Stimulated activated CD8-positive, alpha-beta memory T cell treated with anti-CD3 and anti-CD28 coated beads, Interleukin-2, amount 100 ng/mL, for 48 hours (primary cell): ENCODE measurements at places on chromosomes 4 and X.

DNA sequence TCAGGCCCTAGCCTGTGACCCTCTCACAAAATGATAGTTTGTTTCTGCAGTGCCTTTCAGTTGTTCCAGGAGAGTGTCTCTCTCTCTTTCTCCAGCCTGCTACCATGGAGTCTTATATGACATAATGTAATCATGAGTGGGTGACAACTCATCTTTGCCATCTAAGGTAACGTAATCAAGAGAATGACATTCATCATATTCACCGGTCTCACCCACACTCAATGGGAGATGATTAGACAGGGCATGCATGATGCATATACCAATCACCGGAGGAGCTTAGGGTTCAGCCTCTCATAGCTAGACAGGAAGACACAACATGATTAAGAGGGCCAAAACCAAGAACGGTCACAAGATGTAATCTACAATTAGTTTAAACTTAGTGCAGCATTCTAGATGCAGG, 97.1 kb upstream of the FAM9B start:
- DNase-seq: no peak

DNA sequence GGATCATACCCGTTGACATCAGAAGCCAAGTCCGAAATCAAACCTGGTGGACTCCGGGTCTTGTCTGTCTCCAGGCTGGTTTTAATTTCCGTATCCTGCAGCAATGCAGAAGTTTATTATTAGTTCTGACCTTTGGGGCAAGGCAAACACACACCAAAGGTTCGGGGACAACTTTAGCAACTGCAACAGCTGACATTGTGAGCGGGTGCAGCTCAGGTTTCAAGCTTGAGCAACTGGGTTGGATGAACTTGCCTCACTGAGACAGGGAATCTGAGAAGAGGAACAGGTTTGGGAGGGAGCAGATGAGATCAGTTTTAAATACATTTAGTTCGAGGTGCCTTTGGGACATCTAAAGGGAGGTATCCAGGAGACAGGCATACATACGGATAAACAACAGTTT, 110.7 kb downstream of the GNL3L start:
- no peak for DNase-seq

- no peak for DNase-seq
Measured at GRCh38 chrX:118499295-118499694, 3.7 kb downstream of the DOCK11 start.

DNA sequence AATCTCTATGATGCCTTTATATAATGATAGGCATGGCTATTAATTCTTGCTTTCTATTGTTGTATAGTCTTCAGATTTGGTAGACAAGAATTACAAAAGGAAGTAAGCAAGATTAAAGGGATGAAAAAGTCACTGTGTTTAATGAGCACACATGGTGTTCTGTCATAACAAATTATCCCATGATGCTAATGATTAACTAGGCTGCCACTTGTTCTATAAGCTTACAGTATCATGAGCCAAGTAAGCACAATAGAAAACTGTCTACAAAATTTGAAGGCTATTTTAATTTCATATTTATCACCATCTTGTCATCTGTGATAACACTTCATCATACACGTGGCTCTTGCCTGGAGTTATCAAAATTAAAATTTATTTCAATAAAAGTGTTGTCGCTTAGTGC, 466.7 kb downstream of the GASK1B start:
- no peak for DNase-seq

DNA sequence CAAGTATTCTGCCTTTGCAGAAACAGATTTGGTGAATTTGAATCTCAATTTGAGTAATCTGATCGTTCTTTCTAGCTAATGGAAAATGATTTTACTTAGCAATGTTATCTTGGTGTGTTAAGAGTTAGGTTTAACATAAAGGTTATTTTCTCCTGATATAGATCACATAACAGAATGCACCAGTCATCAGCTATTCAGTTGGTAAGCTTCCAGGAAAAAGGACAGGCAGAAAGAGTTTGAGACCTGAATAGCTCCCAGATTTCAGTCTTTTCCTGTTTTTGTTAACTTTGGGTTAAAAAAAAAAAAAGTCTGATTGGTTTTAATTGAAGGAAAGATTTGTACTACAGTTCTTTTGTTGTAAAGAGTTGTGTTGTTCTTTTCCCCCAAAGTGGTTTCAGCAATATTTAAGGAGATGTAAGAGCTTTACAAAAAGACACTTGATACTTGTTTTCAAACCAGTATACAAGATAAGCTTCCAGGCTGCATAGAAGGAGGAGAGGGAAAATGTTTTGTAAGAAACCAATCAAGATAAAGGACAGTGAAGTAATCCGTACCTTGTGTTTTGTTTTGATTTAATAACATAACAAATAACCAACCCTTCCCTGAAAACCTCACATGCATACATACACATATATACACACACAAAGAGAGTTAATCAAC, 15.3 kb downstream of the PLP1 start:
- no peak for DNase-seq

DNA sequence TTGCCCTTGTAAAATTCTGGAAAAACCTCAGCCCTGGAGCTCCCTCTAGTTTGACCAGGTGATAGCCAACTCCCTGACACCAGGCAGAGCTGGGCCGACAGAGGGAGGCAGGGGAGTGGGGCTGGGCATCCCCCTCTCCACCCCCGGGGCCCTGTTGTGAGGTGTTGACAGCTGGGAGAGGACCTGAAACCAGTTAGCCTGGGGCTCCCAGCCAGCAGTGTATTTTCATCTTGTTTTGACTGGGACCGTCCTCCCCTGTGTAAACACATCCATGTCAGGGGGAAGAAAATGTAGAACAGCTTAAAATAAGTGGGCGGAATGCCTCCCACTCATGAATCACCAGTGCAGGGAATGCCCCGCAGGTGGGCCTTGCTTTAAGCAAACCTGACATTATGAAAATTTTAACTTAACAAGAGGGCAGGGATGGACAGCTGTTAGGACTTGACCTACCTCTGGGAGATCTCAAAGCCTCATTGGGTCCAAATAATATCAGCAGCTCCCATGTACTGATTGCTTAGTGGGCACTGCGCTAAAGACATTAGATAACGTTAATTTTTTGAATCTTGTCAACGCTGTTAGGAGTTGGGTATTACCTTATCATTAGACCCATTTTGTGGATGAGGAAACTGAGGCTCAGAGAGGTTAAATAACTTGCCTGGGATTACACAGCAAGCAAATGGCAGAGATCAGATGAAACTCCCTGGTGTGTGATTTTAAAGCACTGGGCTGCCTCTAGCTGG, 45.9 kb downstream of the TSC22D3 start:
- DNase-seq: no peak

GRCh38 chr4:65880594-65880993, 210.3 kb upstream of the EPHA5 start:
- DNase-seq: no peak

DNA sequence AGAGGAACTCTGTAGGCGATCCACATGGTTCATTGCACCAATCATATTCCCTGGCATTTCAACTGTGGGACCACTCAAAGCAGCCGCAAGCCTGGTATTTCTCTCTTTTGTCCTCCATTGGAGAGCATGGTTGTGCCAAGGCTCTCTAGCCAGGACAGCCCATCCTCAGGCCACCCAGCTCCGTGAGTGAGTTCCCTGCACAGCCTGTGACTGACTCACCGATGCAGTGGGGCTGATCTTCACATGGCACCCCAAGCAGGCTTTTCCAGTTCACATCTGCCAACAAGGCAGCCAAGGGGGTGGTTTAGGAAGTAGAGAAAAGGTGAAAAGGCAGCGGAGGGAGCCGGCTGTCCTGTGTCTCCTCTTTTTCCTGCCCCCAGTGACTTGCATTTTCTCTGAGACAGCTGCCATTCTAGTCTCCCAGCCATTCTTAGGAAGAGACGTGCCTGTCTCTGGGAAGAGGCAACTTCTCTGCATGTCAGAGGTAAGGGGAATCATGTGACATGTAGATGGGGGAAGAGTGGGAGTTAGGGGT, 69.2 kb downstream of the MID1IP1 start:
- no peak for DNase-seq

GRCh38 chr4:163911891-163912290, 417.4 kb downstream of the TMA16 start:
- DNase-seq: no peak

DNA sequence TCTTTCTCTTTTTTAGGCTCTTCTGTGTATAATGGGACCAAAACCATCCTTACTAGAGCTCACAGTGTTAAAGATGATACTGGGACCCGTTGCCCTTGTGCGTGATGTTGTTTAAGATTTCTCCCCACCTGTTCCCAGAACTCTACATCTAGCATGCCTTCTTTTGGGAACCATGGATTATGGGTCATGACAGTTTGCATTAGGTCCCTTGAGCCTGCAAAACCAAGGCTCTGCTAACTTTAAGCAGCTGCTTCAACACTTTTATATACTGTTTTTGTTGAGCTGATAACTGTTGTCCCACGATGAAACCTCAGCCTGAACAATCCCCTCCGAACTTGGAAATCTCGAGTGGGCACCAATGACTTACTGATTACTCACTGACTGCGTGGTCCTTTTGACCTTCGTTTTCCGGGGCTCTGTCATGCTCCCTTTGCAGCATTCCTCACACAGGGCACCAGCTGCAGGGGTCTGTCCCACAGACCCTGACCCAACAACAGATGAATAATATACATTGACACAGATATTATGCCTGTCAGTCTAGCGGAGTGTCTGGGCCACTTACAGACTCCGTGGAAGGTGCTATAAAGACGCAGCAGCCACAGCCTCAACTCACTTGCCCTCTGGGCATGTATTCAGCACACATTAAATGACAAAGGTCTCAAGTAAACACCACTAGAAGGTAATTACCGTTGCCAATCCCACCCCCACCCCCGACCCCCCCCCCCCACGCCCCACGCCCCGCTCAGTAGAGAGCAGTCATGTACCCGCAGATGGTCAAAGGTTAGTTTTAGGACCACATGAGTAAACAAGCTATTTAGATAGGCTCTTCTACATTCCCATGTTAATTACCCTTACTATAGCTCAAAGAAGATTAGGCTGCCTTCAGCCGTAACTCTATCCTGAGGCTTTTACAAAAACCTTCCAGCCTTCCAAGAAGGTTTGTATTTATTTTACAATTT, 162.0 kb upstream of the WDFY3 start:
- DNase-seq: no peak

DNA sequence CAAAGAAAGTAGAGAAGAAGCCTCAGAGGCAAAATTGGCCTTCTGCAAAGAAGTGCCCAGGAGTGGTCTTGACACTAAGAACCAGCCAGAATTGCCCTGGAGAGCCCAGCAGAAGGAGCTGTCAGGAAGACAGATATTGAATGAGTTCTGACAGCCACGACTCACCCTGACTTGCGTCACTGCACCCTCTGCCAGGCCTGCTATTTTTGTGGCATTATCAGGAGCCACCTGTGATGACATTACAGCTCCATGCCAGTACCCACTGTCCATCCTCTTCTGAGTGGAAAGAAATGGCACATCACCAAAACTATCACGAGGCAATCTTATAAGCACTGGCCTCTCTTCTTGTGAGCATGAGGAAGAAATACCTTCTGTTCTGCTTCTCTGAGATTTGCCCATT, 67.7 kb downstream of the SMIM20 start:
- DNase-seq: no peak

DNA sequence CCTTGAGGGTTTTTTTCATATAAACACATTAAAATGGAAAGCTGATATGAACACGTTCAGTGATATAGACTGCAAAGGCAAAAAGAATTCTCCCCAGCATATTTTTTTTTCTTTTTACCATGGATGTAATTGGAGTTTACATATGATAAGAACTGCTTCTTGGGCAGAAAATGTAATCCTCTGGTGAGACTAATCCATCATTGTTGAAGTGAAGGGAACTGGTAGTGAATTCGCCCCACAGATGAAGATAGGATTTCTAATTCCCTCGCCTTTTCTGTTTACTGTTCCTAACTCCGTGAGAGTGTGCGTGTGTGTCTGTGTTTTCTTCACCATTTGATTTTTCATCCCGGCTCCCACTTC, 88.9 kb downstream of the GPR143 start:
- no peak for DNase-seq

- no peak for DNase-seq
Measured at GRCh38 chr4:183503497-183504063, 1.3 kb upstream of the ING2 start.

DNA sequence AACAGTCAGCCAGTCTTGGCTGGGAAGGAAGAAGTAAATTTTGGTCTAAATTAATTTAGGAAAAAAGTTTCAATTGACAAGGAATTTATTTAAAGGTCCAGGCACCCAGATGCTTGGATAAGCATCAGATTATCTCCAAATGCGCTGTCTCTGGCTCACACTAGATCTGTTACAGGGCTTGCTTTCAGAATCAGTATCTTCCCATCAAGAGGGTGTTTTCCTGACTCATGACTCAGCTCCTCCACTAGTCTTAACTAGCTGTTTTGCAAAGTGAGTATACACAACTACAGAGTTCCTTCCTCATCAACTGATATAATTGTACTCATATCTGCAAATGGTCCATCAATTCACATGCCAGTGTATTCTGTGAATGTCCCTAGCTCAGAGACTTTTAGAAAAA, 482.1 kb upstream of the CPEB2 start:
- DNase-seq: no peak

DNA sequence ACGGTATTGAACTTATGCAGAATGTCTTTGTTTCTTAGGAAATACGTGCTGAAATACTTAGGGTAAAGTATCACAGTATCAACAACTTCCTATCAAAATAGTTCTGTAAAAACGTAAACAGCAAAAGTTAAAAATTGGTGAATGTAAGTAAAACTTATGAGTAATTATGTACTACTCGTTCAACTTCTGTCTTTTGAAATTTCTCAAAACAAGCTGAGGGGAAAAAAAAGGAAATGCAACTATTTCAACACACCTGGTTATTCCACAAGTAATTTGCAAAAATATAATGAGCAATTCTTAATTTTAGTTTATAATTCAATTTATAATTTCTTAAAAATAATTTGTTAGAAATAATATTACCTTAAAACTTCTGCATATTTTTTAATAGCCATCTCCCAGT, 8.3 kb downstream of the PPID start:
- DNase-seq: no peak

DNA sequence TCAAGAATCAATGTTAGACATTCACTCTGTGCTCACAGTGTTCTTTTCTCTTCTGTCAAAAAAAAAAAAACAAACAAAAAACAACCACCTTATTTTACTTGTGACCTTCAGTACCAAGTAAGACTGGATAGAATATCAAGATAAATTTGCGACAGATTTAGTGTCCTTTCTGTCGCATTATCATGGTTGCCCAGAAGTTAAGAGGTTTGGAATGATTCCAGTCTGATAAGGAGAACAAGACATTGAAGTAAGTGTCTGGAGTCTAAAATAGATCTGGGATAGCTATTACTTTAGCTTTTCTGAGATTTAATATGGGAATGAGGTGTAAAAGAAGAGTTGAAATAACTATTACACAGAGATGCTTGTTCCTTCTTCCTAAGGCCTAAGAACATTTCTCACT, 31.7 kb downstream of the SNCA start:
- DNase-seq: no peak

DNA sequence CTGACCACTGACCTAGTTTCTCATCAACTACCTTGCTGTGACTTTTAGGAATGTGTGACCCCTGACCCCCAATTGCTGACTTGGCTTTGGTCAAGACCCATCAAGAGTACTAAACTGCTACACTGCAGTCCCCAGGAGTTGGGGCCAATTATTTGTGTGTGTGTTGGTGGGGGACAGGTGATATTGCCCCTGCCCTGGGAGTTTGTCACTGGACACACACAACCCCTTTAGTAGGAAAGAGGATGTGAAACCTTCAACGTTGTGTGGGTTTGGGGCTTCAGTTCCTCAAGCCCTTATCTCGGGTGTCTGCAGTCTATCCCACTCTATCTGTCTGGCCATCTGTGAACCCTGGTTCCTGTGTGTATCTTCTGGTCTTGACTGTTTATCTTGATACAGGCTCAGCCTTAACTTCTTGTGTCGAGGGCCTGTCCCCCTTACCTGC, 6.5 kb downstream of the SASH3 start:
- no peak for DNase-seq

GRCh38 chrX:31166416-31166815, 94.6 kb upstream of the FTHL17 start:
- no peak for DNase-seq

GRCh38 chr4:106494066-106494465, 125.5 kb upstream of the GIMD1 start:
- DNase-seq: no peak
